Kidney (tissue), 22 donors: ENCODE measurements at places on chromosomes 2 and 18. TPM values are rescaled to one million over a fixed set of nuclear protein-coding genes. Genes with fewer than 3 reads are reported as not detected.

Gene CNDP1
- 1.4 TPM for total RNA-seq

GRCh38 chr2:226002438-226002837 is 602.9 kb downstream of the NYAP2 start:
- DNase-seq = no peak

GRCh38 chr2:31238126-31238905 is 4.4 kb downstream of the EHD3 start:
- peak; percentile 68 for DNase-seq

- no peak for DNase-seq
Observed at GRCh38 chr2:109379507-109379906, 234.3 kb downstream of the SEPTIN10 start.

DNA sequence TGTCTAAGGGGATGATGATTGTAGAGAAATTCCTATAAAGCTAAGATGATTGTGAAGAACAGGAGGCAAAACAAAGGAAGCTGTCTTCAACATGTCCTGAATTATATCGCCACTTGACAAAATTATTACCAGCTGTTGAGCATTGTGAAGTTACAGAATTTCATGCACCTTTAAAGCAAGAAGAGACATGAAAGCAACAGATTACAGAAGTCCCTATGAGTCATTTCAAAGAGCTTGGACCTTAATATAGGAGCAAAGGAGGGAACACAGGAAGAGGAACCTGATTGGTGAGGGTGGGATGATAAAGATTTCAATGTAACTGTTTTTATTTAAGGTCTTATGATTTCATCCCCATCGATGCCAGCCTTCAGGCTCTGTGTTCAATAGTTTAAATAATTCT is 526.9 kb upstream of the HNMT start:
- no peak for DNase-seq

DNA sequence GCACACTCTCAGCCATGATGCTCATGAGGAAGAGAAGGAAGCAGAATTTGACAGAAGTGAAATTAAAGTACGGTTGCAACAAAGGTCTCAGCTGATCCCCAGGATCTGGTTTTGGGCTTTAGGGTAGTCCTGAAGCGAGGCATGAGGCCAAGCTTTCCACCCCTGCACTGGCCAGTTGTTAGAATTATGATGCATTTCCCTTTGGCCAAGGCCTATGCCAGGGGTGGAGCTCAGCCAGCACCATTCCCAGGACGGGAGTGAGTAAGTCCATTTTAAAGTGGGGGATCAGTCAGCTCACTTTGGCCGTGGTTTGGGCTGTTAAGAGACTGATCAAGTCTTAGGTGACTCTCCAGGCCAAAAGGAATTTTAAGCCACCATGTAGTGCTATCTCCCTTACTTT is 314.5 kb upstream of the MMADHC start:
- no peak for DNase-seq
